ENCODE measurements at places on chromosomes 3 and 15. TPM values are rescaled to one million over a fixed set of nuclear protein-coding genes. Genes with fewer than 3 reads are reported as not detected.

Gene C2CD4A
- total RNA-seq = not detected

Gene CFAP91
- 2.2 TPM for total RNA-seq

Gene TMEM40
- total RNA-seq = not detected

GRCh38 chr3:183515968-183516851, 39.3 kb downstream of the KLHL6 start:
- DNase-seq = no peak

DNA sequence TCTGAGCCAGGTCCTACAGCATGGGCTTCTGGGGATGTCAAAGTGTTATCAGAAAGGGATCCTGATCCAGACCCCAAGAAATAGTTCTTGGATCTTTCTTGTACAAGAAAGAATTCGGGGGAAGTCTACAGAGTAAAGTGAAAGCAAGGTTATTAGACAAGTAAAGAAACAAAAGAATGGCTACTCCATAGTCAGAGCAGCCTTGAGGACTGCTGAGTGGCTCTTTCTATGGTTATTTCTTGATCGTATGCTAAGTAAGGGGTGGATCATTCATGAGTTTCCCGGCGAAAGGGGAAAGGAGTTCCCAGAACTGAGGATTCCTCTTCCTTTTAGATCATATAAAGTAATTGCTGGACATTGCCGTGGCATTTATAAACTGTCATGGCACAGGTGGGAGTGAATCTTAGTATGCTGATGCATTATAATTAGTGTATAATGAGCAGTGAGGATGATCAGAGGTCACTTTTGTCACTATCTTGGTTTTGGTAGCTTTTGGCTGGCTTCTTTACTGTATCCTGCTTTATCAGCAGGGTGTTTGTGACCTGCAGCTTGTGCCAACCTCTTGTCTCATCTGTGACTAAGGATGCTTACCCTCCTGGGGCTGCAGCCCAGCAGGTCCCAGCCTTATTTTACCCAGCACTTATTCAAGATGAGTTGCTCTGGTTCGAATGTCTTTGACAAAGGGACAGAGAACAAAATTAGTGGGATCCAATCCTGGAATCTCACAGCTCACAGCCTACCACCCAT, 41.0 kb downstream of the CRYGS start:
- DNase-seq = no peak

- no peak for DNase-seq
Measured at GRCh38 chr3:153338487-153338886, 176.5 kb downstream of the RAP2B start.

DNA sequence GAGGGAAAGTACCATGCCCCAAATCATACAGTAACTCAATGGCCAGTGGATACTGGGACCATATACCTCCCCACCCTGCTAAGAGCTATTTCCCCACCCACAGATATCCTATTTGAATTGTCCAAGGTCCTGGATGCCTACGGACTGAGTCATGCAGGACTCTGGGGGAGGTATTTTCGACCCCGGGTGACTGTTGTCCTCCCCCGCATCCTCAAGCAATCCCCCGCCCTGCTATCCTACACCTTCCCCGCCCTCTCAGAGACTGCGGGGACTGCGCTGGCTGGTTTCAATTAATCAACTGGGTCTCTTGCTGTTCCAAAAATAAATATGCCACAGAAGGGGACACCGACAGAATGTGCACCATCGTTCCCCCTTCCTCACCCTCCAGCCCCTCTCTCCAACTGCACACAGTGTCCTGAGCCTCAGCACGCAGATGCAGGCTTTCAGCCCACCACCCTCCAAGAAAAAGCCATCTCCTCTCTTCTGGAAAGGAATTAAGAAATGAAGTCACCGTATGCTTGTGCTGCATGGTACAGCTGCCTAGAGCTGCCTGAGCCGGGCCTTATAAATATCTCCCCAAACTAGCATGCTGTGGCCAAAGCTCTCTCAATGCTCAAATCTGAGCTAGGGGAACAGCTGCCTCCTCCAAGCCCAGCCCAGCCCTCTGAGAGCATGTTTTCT, 8.1 kb downstream of the CAV3 start:
- DNase-seq = peak; percentile 87

Gene CFAP100
- total RNA-seq = 0.44 TPM

GRCh38 chr3:106806964-106807363, 570.3 kb upstream of the CCDC54 start:
- DNase-seq = no peak

Gene GHSR
- not detected for total RNA-seq

DNA sequence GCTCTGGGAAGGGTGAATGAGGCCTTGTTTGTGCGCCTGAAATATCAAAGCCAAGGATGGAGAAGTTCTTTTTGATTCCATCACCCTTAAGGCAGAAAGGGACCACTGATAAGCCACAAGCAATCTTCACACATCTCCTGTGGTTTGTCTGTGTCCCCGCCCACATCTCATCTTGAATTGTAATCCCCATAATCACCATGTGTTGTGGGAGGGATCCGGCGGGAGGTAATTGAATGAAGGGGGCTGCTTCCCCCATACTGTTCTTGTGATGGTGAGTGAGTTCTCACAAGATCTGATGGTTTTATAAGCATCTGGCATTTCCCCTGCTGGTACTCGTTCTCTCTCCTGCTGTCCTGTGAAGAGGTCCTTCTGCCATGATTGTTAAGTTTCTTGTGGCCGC, 329.6 kb upstream of the RGMA start:
- DNase-seq = no peak

Gene RPL29
- total RNA-seq = 1,592 TPM

DNA sequence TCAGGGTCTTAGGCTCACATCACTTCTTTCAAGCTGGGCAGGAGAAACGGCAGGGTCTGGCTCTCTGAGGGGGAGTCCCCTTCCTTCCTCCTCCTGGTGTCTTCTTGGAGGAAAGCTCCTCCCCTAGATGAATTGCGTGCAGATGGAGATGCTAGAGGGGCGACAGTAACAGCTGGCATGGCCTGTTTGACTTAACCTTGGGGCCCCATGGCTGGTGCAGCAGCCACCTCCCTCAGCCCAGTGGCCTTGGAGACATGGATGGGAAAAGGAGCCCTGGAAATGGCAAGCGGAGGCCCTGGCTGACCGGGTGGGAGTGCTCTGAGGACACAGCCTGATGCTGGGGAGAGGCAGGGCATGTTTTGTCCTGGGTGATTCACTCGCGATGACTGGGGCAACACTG, 20.2 kb downstream of the PAK6 start:
- no peak for DNase-seq

Gene BOC
- 4.0 TPM for total RNA-seq

Gene SLC15A2
- total RNA-seq = 2.3 TPM

Gene CCDC39
- total RNA-seq = 0.79 TPM

DNA sequence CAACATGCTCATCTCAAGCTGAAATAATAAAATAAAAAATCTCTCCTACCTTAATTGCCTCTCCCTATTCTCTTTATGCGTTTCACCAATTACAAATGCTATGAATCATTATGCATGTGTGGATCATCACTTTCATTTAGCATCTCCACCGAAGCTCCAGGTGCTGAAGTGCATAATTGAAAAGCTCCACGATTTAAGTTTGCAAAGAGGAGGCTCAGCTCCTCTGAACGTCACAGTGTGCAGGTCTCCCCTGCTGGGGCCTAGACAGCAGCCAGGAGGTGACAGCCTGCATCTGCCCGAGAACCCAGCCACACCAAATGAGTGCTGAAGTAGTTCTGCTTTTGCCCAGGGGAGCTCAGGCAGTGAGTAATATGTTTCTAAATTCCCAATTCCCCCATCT, 60.5 kb upstream of the GLCE start:
- DNase-seq = no peak

- no peak for DNase-seq
Measured at GRCh38 chr15:61169904-61170695, 59.0 kb downstream of the RORA start.

DNA sequence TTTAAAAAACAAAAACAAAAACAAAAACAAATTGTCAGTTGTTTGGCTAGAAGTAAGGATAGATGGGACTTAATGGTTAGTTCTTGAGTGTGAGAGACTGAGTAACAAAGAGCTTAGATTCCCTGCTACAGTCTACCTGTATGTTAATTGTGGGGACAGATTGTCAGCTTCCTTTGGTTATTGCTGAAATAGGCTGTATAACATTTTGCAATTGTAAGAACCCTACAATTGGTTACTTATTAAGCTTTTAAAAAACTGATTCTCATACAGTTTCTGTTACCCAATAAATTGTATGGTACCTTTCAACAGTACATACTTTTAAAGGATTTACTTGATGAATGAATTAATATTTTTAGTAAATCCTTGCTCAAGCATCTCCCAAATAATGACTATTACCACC, 35.3 kb downstream of the CLASP2 start:
- DNase-seq = no peak

Gene MESP2
- not detected for total RNA-seq

- DNase-seq = no peak
Measured at GRCh38 chr3:194178669-194179068, 42.7 kb downstream of the HES1 start.

GRCh38 chr15:26011916-26012315, 148.8 kb upstream of the ATP10A start:
- DNase-seq = no peak

DNA sequence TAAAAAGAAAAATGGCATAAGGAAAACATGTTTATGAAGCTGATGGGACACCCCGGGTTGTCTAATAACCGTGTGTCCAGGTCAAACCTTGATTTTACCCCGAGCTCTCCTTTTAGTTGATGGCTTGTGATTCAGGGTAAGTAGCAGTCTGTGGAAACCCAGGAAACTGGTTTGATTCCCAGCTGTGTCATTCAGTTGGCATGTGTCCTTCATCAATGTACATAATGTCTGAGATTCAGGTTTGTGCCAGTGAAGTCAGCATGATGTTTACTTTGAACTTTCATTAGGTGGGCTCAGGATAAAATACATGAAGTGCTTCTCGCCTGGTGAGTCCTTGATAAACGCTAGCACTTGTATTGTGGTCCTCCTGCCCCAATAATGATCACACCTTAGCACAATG, 4.3 kb upstream of the COPG1 start:
- DNase-seq = no peak

Gene IQCH
- total RNA-seq = 1.9 TPM

Gene SCAANT1
- not detected for total RNA-seq

DNA sequence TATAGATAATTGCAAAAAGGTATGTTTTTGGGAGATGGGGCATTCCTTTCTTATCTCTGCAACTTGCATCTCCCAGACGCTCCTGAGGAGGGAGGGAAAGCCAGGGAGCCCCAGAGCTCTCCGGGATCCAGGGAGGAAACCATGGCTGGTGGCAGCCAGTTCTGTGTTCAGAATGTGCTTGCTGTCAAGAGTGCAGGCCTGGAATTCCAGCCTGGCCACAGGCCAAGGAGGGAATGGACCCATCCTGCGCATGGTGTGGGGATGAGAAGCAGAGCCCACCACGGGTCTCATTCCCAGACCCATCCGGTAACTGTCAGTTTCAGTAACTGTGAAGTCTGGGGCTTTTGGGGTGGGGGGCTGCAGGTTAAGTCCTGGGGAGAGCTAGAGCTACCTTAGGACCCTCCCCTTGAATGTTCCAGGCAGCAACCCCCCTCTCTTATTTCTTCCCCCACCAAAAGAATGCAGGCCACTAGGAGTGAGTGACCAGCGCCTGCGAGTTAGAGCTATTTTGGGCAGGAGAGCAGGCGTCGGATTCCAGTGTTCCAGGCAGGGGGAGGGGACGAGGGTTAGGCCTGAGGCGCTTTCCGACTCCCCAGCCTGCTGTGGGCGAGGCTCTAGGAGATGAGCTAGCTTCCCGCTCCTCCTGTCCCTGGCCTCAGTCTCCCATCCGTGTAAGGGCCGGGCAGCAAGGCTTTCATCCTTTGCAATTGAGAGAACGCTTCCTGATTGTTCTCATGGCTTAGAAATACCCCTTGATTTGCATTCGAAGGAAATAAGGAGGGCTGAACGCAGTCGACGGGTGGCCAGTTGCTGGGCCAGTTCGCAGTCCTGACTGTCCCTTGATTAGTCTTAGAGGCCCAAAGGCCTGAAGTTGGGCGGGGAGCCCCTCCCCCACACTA, 781 bp upstream of the DAG1 start:
- peak; percentile 88 for DNase-seq

DNA sequence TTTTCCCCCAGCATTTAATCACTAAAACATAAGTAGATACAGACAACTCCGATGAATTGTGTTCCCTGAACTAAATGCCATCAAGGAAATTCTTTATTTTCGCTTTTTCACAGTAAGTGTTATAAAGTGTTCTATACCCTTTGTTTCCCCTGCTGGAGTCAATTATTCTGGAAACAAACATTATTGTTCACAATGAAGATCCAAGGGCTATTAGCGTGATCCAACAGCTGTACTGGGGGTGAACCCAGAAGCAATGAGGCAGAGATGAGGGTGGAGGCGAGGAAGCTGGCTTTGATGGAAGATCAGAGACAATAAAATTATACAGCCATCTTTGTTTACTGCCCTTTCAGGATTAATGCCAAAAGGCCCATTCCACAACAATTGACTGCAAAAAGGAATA, 250.3 kb upstream of the IGF1R start:
- no peak for DNase-seq

Gene MIX23
- 80.6 TPM for total RNA-seq

- DNase-seq = no peak
Measured at GRCh38 chr15:97736748-97737147, 223.8 kb upstream of the ARRDC4 start.

GRCh38 chr3:170440344-170440743, 21.7 kb downstream of the CLDN11 start:
- DNase-seq = no peak

- peak; percentile 64 for DNase-seq
Measured at GRCh38 chr3:149771652-149772271, 19.5 kb upstream of the COMMD2 start.

GRCh38 chr15:68200016-68200861, 4.9 kb downstream of the CALML4 start:
- DNase-seq = no peak

Gene MAGEF1
- total RNA-seq = 34.8 TPM

DNA sequence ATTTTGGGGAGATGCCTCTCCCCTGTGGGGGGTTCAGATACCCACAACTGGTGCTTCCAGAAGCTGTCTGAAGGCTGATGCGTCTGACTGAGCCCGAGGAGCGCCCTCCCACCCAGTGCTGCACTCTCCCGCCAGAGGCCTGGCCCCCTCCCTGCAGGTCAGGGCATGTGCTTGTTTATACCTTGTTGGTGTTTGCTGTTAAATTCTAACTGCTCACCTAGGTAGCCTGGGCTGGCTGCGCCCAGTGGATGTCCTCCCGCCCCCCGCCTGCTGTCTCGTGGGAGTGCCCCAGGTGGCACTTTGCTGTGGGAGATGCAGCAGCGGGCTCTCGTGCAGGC, 12.9 kb downstream of the KLF13 start:
- no peak for DNase-seq

DNA sequence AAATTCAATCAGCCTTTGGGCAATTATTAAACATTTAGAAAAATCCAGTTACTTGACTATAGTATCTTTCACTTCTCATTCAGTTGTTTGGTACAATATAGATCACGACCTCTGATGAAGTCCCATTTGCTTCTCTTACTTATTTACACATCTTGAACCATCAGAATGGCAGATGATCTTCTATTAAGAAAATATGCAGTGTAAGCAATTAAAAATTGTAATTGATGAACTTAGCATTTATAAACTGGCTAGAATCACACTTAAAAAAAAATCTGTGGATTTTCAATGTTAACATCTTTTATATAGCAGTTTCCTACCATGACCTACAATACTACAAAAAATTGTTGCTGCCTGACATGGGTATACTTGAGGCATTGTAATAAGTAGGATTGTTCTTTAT, 395.5 kb upstream of the CNTN4 start:
- DNase-seq = no peak

All from H9 (cell line).